Vagina (tissue), 2 donors: ENCODE measurements at places on chromosomes 2 and 18. TPM values are rescaled to one million over a fixed set of nuclear protein-coding genes. Genes with fewer than 3 reads are reported as not detected.

KYNU gene
- total RNA-seq = 3.7 TPM

MGAT4A gene
- total RNA-seq = 20.6 TPM

DNA sequence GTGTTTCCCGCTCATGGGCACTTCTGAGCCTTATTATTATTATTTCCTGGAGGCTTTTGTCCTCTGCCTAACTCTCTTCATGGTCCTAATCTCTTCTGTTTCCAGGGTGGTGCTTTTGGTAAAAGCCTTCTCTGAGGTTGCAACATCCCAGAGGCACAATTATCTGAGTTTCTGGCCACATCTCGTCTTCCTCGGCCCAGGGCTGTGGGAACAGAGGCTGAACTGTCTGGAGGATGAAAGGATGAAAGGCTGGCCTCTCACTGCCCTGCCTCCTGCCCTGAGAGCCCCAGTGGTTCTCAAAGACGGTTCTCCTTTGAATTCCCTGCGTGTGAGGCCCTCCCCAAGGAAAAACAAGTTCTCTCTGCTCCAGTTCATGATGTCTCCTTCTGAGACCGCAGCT is 13.8 kb downstream of the GYPC start:
- no peak for DNase-seq
- peak overlapping the region; percentile 59 for H3K27ac ChIP-seq
- H3K36me3 ChIP-seq = no peaks in the 10 kb centered on the region
- no peaks in the 10 kb centered on the region for H3K27me3 ChIP-seq

GRCh38 chr2:47249157-47249900 is 94.2 kb upstream of the STPG4 start:
- H3K27ac ChIP-seq = no peak overlapping the region
- no peaks in the 10 kb centered on the region for H3K4me1 ChIP-seq
- no peaks in the 10 kb centered on the region for H3K27me3 ChIP-seq
- DNase-seq = no peak

PRLH gene
- total RNA-seq = not detected
